ENCODE measurements at places on chromosomes 7 and 10. TPM values are rescaled to one million over a fixed set of nuclear protein-coding genes. Genes with fewer than 3 reads are reported as not detected.

The GIMAP8 gene
- not detected for total RNA-seq

The PDZD7 gene
- 2.7 TPM for total RNA-seq

The CCL24 gene
- not detected for total RNA-seq

The ZWINT gene
- total RNA-seq, result 15.7 TPM

The ZNF655 gene
- 64.5 TPM for total RNA-seq

The CYP2C18 gene
- total RNA-seq, result not detected

The AKR1C8 gene
- not detected for total RNA-seq

The GRID1 gene
- not detected for total RNA-seq

The STOX1 gene
- 0.07 TPM for total RNA-seq

The NRCAM gene
- 77.8 TPM for total RNA-seq

The GRID2IP gene
- not detected for total RNA-seq

The ANKRD2 gene
- 0.83 TPM for total RNA-seq

The TMEM176A gene
- total RNA-seq, result not detected

The PPP1R17 gene
- total RNA-seq, result not detected

The CYP2C19 gene
- total RNA-seq, result not detected

The IFT22 gene
- total RNA-seq, result 24.7 TPM

The ZNF804B gene
- not detected for total RNA-seq

The GDF2 gene
- not detected for total RNA-seq

The UCN3 gene
- not detected for total RNA-seq

The SAP25 gene
- total RNA-seq, result not detected

The ZNF511 gene
- total RNA-seq, result 39.7 TPM

The SBDS gene
- 161 TPM for total RNA-seq

Data from mammary epithelial cell (primary cell).